ENCODE measurements at places on chromosomes 3 and 15. TPM values are rescaled to one million over a fixed set of nuclear protein-coding genes. Genes with fewer than 3 reads are reported as not detected.

- no peak overlapping the region for H3K4me3 ChIP-seq
- no peak overlapping the region for H3K27ac ChIP-seq
- no peak for DNase-seq
These were observed 378.9 kb upstream of the ALCAM start for GRCh38 chr3:104987859-104988258.

Gene FEZF2
- not detected for total RNA-seq

DNA sequence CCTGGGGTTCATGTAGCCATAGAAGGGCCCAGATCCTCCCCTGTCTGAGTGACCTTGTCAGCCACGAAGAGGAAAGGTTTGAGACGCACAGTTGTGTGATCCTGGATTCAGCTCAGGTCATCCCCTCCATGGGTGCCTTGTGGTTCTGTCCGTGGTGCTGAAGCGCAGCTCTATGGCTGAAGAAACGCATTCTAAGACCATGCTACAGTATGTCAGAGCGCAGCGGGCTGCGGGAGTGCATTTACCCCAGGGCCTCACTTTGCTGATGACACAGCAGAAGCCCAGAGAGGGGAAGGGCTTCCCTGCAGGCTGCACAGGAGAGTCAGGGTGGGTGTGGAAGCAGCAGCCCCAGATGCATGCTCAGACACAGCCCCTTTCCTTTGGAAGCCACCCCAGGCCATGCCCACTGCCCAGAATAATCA is 68.8 kb upstream of the IQSEC1 start:
- no peaks in the 10 kb centered on the region for H3K27me3 ChIP-seq
- no peak overlapping the region for H3K27ac ChIP-seq
- H3K36me3 ChIP-seq = no peaks in the 10 kb centered on the region
- H3K4me3 ChIP-seq = no peak overlapping the region
- H3K4me1 ChIP-seq = no peaks in the 10 kb centered on the region

DNA sequence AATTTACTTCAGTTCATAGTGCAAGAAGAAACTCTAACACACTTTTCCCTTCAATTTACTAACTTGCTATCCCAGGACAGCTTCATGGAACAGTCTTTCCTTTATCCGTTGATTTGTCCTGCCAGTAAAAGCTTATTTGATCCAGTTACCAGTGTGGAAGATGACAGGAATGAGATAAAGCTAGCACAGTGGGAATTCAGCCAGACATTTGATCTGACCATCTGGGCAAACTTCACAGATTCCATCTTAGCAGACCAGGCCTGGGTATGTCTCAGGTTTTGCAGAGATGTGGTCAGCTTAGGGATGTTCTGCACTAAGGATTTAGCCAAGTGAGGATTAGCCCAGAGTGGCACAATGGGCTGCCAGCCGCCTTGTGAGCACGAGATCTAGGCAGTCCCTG is 19.7 kb downstream of the CEMIP start:
- no peaks in the 10 kb centered on the region for H3K27me3 ChIP-seq
- H3K27ac ChIP-seq = no peak overlapping the region
- no peaks in the 10 kb centered on the region for H3K4me1 ChIP-seq

Gene HHLA2
- not detected for total RNA-seq

Gene CTDSPL
- 80.9 TPM for total RNA-seq

Gene ANKRD34C
- total RNA-seq = not detected

- peak overlapping the region; percentile 22 for H3K27ac ChIP-seq
- no peaks in the 10 kb centered on the region for H3K36me3 ChIP-seq
- H3K4me1 ChIP-seq = peaks cover 38% of the 10 kb centered on the region
- no peak for DNase-seq
- H3K4me3 ChIP-seq = no peak overlapping the region
- H3K27me3 ChIP-seq = no peaks in the 10 kb centered on the region
These were observed 75.8 kb downstream of the LRIG1 start for GRCh38 chr3:66425032-66425431.

DNA sequence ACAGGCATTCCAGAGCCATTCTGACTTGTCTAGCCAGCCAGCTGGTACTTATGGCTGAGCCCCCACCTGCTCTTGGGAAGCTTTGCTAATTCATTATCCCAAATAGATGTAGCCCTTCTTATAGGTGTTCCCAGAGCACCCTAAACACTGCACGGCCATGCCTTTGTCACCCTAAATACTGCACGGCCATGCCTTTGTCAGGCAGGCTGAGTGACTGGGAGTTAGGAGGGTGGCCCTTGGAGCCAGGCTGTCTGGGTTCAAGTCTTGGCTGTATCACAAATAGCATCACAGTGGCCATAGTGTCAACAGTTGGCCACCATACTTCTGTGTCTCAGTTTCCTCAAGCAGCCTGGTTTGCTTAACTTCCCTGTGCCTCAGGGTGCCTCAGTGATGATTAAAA is 292.3 kb downstream of the ADAMTS17 start:
- no peak for DNase-seq
- no peak overlapping the region for H3K27ac ChIP-seq
- H3K4me3 ChIP-seq = no peak overlapping the region
- no peaks in the 10 kb centered on the region for H3K27me3 ChIP-seq
- no peaks in the 10 kb centered on the region for H3K4me1 ChIP-seq
- no peaks in the 10 kb centered on the region for H3K36me3 ChIP-seq

- DNase-seq = no peak
- peak overlapping the region; percentile 95 for H3K27ac ChIP-seq
- no peaks in the 10 kb centered on the region for H3K27me3 ChIP-seq
- peaks cover 15% of the 10 kb centered on the region for H3K4me1 ChIP-seq
- H3K36me3 ChIP-seq = no peaks in the 10 kb centered on the region
- no peak overlapping the region for H3K4me3 ChIP-seq
These were observed 283.1 kb upstream of the LRRFIP2 start for GRCh38 chr3:37457378-37458065.

DNA sequence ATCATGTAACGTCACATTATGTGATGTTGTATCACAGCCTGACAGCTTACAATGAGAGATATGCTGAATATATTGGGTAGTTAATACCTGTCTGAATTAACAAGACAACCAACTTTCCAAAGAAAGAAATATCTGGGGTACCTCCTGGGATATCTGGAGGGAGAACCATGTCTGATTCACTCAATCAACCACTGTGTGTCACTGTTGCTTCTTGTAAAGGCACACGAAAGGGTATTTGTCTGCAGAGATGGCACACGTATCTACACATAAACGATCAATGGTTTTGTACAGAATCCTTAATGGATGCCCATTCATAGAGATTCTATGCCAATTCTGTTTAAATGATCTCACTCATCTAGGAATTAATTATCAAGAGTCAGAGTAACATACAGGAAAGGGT is 252.1 kb upstream of the TMCO5A start:
- H3K36me3 ChIP-seq = no peaks in the 10 kb centered on the region
- H3K4me3 ChIP-seq = no peak overlapping the region
- no peaks in the 10 kb centered on the region for H3K4me1 ChIP-seq
- H3K27me3 ChIP-seq = no peaks in the 10 kb centered on the region
- DNase-seq = no peak

DNA sequence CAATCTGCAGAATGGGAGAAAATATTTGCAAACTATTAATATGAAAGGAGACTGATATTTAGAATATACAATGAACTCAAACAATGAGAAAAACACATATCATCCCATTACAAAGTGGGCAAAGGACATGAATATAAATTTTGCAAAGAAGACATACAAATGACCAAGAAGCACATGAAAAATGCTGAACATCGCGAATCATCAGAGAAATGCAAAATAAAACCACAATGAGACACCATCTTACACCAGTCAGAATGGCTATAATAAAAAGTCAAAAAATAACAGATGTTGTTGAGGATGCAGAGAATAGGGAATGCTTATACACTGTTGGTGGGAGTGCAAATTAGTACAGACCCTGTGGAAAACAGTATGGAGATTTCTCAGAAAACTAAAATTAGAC is 83.6 kb downstream of the RAP2B start:
- H3K36me3 ChIP-seq = no peaks in the 10 kb centered on the region
- no peaks in the 10 kb centered on the region for H3K4me1 ChIP-seq
- no peak overlapping the region for H3K4me3 ChIP-seq

GRCh38 chr3:124429129-124429815 is 301.0 kb upstream of the UMPS start:
- peak overlapping the region; percentile 52 for H3K27ac ChIP-seq
- H3K4me3 ChIP-seq = no peak overlapping the region
- no peak for DNase-seq
- H3K27me3 ChIP-seq = no peaks in the 10 kb centered on the region
- H3K4me1 ChIP-seq = no peaks in the 10 kb centered on the region
- H3K36me3 ChIP-seq = peaks cover 66% of the 10 kb centered on the region

- H3K36me3 ChIP-seq = no peaks in the 10 kb centered on the region
- H3K4me3 ChIP-seq = peak overlapping the region; percentile 3
- H3K27ac ChIP-seq = peak overlapping the region; percentile 62
- no peak for DNase-seq
- H3K27me3 ChIP-seq = no peaks in the 10 kb centered on the region
These were observed 72.7 kb upstream of the ABI3BP start for GRCh38 chr3:101065962-101066361.

Gene EPHA3
- total RNA-seq = 3.3 TPM

DNA sequence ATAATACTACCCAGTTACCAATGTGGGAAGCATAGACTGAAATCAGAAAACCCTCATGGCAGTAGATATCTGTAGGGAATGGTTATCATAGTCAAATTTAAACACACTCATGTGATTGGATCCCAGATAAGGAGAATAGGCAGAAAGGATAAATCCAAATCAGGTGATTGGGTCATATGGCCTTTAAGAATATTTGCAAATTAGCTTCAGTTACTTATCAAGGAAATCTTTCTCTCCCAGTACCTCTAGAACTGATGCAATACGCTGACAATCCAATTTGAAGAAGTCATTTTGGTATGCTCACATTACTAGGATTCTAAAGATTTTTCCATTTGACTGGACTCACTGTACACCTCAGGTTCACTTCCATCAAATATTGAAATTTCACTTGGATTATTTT is 87.7 kb upstream of the MNS1 start:
- no peaks in the 10 kb centered on the region for H3K36me3 ChIP-seq
- DNase-seq = no peak
- no peak overlapping the region for H3K27ac ChIP-seq
- H3K4me1 ChIP-seq = no peaks in the 10 kb centered on the region
- no peak overlapping the region for H3K4me3 ChIP-seq
- H3K27me3 ChIP-seq = no peaks in the 10 kb centered on the region

Gene SYNPR
- total RNA-seq = not detected

DNA sequence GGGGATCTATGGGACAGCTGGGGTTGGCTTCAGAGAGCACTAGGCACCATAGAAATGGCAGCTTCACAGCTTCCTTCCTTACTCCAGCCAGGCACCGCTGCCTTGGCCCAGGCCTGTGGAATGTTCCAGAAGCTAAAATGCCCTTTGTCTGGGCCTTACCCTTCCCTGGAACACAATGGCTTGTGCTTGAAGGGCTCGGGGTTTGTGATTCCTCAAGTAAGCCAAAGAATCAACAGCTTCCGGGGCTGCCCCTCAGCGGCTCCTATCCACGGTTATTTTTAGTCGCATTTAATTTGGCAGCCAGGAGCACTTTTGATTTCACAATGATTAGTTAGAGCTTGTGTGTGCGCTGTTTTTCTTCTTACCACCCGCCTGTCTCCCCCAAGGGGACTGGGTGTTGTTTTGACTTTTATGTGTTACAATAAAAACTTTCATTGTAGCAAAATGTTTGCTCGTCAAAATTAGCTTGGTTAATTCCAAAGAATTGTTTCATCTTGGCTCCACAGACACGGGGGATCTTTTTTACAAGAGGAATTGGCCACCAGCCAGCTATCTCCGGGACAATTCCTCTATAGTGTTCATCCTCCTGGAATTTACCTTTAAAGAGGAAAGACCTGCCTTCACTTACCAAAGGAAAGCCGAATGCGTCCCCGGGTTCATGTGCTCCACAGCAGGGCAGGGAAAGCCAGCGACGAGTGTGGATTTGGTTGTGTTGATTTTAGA is 73.8 kb downstream of the TLE3 start:
- DNase-seq = peak; percentile 27
- no peaks in the 10 kb centered on the region for H3K27me3 ChIP-seq
- H3K27ac ChIP-seq = peak overlapping the region; percentile 47
- H3K4me1 ChIP-seq = peaks cover 26% of the 10 kb centered on the region
- no peak overlapping the region for H3K4me3 ChIP-seq

GRCh38 chr3:115388166-115388565 is 235.1 kb upstream of the GAP43 start:
- DNase-seq = no peak
- H3K4me3 ChIP-seq = peak overlapping the region; percentile 5
- no peaks in the 10 kb centered on the region for H3K27me3 ChIP-seq

DNA sequence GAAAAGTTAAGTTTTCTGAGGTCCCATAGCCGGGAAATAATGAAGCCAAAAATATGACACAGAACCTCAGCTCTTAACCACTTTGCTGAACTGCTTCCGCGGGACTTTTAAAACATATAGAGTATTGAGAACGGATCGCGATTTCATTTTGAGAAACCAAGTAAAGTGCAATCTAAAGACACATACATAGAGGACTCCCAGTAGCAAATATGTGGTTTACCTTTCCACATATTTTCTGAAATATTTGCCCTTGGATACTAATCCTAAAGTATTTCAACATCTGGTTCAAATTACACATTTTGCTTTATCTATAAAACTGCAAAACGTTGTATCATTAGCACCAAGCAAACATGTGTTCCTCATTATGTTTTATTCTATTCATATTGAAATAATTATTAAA is 776.5 kb downstream of the ROBO2 start:
- H3K36me3 ChIP-seq = no peaks in the 10 kb centered on the region
- no peak overlapping the region for H3K27ac ChIP-seq
- H3K27me3 ChIP-seq = no peaks in the 10 kb centered on the region
- no peak overlapping the region for H3K4me3 ChIP-seq
- no peaks in the 10 kb centered on the region for H3K4me1 ChIP-seq
- no peak for DNase-seq

DNA sequence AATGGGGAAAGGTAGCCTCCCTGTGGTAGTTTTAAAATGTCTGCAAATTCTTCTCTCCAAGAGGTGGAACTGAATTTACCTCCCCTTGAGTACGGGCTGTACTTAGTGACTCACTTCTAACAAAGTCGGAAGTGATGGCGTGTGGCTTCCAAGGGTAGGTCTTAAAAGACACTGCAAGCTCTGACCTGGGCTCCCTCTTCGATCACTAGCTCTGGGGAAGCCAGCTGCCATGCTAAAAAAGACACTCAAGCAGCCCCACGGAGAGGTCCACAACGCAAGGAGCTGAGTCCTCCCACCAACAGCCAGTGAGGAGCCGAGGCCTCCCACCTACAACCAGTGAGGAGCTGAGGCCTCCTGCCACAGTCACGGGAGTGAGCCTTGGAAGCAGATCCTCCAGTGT is 122.0 kb upstream of the HACD2 start:
- peak; percentile 37 for DNase-seq
- H3K27me3 ChIP-seq = no peaks in the 10 kb centered on the region
- no peak overlapping the region for H3K27ac ChIP-seq
- H3K4me1 ChIP-seq = peaks cover 3% of the 10 kb centered on the region

DNA sequence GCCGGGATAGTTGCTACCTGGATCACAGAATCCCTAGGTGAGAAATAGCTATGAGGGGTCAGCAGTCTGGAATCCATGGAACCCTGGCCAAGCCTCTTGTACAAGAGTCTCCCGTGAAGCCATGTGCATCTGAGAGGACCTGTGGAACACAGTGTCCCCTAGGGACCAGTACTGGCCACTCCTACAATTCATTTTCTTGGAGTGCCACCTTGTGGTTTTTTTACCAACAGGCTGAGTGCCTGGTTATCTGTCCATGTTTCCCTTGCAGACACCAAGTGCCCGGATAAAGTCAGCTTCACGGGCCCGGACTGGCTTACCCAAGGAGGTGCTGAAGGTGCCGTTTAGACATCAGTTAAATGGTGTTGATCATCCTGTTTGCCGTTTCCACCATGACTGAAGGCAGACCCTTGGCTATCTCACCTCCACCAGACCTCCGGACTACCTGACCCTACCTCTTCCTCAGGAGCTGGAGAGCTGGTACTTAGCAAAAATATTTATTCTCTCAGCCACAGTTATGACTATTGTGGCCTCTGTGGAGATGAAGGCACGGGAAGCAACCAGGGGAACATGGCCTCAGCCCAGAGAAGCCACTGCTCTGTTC is 93.9 kb downstream of the RBPMS2 start:
- H3K27me3 ChIP-seq = no peaks in the 10 kb centered on the region
- H3K27ac ChIP-seq = no peak overlapping the region
- H3K36me3 ChIP-seq = peaks cover 47% of the 10 kb centered on the region
- H3K4me3 ChIP-seq = no peak overlapping the region
- no peak for DNase-seq
- no peaks in the 10 kb centered on the region for H3K4me1 ChIP-seq

All from ascending aorta (tissue), 2 donors.